Inflammatory macrophage (primary cell): ENCODE measurements at places on chromosomes 7 and 10.

DNA sequence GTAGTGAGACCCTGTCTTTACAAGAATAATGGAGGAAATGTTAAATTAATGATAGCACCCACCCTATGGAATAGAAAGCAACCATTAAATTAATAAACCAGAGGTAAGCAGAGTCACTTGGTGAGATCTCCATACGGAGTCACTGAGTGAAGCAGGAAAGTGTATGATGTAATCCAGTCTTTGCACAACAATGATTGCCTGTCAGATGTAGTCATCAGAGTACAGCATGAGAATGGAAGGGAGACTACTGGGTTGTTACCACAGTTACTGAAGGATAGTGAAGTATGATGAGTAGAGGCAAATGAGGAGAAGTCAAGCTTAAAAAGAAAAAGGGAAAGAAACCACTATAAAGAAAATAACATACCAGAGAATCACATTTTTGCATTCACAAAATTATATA is 371.9 kb upstream of the SHH start:
- DNase-seq = peak; percentile 21

DNA sequence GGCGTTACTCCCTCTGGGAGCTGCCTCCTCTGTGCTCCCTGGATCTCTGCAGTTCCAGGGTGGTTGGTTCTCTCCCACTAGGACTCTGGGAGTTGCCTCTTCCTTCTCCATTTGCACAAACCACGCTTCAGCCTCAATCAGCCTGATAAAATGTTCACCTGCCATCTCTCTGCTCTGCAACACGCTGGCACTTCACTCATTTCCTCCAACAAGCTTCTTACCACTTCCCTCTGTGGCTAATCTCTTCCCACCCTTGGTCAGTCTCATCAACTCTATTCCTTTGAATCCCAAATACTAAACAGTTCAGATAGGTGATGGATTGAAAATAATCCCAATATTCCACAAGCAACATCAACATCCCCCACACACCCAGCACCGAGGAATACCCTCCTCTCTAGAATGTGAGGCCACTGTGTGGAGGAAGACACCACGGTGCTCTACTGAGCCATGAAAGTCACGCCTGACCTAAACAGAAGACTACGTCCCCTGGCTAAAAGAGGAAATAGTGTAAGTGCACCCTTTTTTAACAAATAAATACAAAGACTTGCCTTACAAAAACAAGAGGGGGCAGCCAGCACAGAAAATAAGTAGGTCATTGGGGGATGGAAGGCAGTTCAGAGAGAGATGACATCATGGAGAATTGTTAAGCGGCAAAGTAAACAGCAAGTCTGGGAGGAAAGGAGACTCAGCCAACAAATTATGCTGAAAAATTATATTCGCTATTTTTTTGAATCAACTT is 1.9 kb upstream of the FAM170B start:
- peak; percentile 27 for DNase-seq

- DNase-seq = no peak
Measured at GRCh38 chr7:53504914-53505313, 469.5 kb downstream of the POM121L12 start.

DNA sequence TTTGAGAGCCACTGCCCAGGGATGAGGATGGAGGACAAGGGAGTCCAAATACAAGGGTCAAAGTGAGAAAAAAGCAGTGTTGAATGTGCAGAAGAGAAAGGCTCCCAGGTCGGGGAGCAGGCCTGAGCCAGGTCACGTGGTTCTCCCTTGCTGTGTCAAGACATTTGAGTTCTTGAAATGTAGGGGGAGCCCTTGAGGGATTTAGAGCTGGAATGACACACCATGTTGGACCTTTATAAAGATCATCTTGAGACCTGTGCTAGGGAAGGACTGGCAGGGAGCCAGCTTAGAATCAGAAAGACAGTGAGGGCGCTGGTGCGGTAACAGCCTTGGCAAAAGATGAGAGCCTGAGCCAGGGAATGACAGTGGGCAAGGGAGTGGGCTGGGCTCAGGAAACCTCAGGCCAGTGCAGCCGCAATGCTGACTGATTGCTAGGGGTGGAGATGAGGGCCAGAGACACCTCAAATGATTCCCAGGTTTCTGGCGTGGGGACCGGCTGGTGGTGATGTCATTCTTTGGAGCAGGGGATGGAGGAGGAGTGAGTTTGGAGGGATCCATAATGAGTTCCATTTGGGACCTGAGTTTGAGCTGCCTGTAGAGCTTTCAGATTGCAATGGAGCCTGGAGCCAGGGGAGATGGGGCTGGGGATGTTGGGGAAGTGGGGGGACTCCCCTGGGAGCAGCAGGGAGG is 120.1 kb downstream of the PTPN20 start:
- DNase-seq = no peak

GRCh38 chr7:83468251-83468739 is 180.6 kb downstream of the SEMA3E start:
- DNase-seq = peak; percentile 44

GRCh38 chr7:82044497-82045080 is 274.7 kb upstream of the HGF start:
- DNase-seq = peak; percentile 54

DNA sequence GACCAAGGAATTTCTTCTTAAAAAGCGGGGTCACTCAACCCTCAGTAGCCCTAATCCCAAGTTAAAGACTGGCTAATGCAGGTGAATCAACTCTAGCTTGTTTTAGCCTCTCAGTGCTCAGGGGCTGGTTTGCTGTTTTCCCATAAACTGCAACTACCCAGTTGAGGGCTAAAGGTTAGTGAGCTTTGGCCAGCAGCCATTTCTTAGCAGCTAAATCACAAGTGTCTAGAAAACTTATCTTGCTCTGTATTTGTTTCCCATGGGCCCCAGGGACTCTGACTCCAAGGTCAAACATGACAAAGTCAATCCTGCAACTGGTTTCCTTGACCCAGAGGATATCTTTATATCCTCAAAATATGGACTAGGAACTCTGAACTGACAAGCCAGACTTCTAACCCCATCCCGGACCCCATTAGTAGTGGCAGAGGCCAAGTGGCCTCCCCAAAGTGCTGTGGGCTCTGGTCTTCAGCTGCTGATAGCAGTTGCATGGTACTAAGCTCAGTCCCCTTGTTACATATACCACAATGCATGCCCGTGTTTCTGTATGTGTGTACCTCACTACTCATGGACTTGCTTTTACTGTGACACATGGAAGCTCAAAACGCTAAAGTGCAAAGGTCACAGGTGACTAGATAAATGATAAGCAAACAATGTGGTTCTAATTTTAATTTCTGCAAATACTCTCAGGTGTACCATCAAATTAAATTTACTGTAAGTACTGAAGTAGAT is 793.0 kb upstream of the IGFBP3 start:
- DNase-seq = no peak

- no peak for DNase-seq
Measured at GRCh38 chr10:104804880-104805279, 163.8 kb downstream of the SORCS3 start.

DNA sequence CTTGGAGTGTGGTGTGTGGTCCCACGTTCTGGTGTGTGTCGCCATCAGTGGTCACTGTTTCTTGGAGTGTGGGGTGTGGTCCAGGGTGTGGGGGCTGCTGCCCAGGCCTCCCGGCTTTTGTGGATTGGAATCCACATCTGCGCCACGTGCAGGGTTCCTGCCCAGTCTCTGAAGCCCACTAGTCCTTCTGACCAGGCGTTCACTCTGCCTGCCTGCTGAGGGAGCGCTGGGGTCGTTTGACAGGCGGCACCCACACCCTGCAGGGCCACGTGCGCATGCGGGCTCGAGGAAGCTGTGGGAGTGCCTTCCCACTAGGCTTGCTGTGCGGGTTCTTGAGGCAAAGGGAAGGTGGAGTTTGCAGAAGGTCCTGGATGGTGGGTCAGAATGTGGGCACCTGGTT is 51.4 kb downstream of the INPP5A start:
- DNase-seq = no peak

GRCh38 chr10:123562811-123563580 is 103.2 kb upstream of the GPR26 start:
- DNase-seq = no peak

DNA sequence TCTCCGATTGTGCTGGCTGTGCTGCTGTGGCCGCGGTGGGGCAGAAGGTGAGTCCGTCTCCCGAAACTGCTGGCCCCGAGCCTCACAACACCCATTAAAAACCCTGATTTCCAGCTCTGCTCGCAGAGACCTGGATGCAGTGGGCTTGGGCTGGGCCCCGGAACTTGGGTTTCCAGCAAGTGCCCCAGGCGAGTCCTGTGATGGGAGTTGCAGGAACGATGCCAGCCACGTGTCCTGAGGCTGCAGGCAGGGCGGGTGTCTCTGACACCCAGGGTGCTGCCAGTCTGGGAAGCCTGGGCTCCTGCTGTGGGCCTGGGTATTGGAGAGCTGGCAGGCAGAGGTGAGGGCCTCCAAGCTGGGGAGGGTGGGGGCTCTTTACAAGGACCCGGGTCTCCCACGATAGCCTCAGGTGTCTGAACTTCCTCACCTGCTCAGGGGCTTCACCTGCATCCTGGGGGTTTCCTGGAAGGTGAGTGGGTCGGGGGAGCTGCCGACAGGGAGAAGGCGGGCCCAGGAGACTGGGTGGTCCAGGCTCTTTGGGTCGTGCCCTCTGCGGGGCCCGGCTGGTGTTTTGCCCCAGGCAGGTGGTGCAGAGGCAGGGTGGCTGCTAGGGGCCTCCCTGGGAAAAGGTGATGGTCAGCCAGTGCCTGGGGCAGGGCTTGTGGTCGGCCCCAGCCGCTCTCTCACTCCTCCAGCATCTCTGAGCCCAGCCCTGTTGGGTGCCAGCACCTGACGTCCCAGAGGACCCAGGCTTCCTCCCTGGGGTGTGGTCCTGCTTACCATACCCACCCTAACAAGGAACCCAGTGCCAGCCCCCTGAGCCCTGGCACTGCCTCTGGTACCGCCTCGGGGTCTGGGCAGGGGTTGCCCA is 180.3 kb downstream of the DNAJB6 start:
- DNase-seq = no peak
